ELR (cell line): ENCODE measurements at places on chromosomes 2 and 18.

DNA sequence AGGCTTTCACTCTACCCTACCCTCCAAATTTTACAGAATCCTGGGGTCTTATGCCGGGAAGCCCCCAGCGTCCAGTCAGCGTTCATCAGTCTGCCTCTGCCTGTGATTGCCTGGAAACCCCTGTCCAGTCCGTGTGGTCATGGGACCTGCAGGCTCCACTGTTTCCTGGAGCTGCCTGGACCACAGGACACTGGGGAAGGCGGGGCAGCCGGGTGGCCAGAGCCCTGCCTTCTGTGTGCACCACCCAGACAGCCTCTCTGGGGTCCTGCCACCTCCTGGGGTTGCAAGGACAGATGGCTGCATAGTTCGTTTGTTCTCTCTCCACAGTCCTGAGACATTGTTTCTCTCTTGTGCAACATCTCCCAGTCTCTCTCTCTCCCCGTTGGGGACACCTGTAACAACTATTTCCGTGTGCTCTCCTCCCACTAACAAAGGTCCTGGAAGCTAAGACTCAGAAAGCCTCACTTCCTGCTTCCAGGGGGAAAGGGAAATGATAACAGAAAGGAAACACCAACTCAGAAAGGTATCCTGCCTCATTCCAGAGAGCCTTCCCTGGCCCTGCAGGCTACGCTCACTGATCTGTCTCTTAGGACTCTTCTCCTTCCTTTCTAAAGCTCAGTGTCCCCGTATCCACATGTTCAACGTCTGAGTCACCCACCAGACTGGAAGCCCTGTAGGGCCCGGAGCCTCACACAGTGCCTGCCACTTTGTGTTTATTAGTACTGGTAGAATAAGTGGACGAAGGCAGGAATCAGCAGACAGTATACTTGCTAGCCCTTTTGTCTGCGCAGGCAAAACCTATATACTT is 192.8 kb upstream of the RAB12 start:
- DNase-seq, result peak; percentile 62

- DNase-seq, result no peak
Measured at GRCh38 chr2:194925742-194926141, 731.3 kb upstream of the SLC39A10 start.

DNA sequence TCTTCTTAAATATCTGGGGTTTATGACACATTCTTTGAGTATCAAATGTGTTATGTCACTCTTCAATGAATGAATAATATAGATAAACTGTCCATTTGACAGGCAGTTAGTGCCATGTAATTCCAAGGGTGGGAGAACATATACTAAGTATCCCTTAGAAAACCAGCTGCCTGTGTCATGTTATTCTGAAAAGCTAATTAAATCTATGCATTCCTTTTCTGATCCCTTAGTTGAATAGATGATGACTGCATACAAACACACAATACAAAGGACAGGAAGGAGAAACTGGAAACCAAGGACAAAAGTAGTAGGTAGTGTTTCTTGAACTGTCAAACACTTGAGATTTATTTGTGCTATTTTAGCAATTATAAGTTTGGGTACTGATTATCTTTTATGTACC is 8.3 kb downstream of the ARHGAP28 start:
- no peak for DNase-seq

DNA sequence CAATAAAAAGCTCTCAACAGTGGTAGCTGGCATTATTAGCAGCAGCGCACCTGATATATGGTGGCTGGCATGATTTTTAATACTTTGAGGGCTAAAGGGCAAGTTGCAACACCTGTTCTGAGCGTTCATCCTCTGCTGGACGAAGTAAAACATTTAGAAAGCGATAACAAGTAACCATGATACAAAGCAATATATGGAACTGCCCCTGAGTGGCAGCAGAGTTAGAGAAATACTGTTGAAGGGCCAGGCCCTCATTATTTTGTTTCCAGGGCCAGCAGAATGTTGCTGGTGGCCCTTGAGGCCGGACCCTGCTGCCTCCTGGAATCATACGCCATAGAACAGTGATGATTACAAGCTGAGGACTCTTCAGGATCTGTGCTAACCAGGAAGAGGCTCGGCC is 47.8 kb downstream of the ARHGEF4 start:
- DNase-seq, result no peak

DNA sequence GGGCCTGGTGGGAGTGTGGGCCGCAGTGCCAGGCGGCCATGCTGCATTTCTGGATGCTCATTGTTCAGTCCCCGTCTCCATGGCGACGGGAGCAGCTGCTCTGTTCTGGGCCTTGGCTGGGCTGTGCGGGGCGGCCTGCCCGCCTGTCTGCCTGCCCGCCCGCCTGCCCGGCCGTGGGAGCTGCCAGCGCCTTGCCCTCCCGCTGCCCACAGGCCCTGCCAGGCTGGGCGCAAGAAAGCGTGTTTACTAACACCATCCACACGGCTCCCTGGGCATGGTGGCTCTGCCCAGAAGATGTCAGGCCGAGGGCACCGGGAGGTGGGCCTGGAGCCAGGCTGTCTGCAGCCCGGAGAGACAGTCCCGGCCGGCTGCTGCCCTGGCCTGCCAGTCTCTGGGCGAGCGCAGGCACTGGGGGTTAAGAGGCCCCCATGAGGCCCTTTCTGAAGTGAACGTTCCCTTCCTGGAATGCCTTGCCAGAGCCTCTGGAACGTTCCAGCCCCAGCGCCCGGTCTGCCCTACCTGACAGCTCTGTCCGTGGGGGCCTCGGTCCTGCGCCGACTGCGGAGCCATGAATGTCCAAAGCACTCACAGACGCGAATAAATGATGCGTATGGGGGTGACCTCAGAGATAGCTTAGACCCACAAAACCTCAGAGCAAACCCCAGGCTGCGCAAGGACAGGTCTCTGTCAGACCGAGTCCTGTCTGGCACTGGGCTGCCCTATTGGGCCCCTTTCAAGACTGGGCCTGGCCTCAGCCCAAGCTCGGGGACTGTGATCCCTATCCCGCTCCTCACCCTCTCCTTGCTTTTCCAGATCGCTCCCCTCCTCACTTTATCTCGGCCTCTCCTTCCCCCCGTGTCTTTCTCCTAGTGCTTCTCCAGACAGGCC is 44.3 kb downstream of the MYCN start:
- DNase-seq, result no peak

DNA sequence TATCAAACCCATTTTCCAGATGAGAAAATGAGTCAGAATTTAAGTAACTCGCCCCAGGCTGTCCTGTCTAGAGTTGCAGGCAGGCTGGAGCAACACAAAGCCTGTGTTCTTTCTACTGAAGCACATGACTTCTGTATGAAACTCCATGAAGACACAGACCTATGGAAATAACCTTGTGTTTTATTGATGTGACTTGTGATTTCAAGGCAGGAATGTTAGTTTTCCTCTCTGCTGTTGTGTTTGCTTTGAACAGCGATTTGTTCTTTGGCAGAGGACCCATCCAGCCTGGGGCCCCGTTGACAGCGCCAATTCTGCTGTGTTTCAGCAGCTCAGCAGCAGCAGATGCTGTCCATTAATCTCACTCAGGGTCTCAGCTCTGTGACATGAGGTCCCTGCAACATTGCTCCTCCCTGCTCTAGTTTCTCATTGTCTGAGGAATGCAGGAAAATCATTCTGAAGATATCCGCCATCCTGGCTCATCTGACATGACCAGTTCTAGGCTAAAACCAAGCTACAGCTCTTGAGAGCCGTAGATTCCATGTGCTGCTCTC is 344.3 kb upstream of the RAB12 start:
- no peak for DNase-seq

DNA sequence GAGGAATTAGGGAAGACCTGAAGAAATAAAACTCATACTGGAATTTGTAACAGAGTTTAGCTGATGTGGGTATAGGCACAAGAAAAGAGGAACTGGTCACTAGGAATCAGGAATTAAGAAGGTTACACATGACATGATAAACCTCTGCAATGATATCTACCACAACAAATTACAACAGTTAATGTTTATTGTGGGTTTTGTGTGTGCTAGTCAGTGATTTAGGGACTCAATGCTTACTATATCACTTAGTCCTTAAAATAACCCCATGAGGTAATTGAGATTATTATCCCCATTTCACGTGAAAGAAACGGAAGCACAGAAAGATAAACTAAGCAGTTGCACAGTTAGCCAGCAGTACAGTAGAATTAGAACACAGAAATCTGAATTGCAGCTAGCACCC is 415.8 kb upstream of the ZEB2 start:
- DNase-seq, result no peak

DNA sequence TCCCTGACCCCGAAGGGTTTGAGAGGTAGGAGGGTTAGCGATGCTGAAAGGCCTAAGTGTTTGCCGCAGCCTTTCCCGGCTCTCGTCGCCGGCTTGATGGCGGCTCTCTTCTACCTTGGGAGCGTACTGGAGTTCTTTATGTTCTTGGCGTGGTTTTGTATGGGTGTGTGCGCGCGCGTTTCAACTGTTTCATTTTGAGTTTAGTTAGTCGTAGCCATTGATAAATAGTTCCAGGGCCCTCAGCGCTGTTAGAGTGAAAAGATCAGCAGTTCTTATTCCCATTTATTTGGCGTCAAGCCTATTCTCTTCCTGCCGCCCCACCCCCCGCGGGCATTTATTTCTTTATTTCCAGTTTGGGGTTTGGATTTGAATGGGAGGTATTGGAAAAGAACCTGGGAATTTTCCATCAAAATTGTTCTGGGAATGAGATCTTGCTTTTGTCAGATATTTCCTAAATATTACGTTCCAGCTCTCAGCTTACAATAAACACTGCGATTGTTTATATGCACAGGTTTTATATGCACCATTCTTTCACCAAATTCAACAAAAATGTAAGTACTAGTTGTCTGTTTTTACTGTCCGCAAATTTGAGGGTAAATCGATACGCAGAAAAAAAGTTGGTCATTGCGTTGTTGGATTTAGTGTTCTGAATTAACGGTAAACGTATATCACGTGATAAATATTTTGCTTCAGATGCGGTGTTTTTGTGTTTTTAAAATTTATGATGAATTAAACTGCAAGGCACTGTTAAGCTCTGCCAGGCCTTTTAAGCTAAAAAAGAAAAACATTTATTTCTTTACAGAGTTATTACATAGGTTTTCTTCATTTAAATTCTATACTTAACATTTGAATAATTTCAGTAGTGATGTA is 954 bp downstream of the CCNT2 start:
- DNase-seq, result peak; percentile 53

DNA sequence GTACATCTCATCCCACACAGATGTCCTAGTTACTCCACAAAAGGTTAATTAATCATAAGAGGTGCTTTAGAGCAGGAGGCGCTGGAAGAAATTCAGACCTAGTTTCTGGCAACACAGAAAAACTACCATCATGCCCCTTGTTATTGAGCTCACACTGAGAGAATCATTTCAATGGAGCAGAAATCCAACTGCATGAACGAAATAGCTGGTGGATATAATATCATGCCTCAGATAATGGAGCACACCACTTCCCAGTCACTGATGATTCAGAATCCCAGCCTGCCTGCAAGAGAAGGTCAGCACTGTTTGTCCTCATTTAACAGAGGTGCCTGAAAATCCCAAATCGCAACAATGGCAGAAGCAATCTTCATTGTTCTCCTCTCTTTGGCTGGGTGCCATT is 125.8 kb upstream of the CREB1 start:
- no peak for DNase-seq

- no peak for DNase-seq
Measured at GRCh38 chr2:241873803-241874110, 4.2 kb downstream of the RTP5 start.

DNA sequence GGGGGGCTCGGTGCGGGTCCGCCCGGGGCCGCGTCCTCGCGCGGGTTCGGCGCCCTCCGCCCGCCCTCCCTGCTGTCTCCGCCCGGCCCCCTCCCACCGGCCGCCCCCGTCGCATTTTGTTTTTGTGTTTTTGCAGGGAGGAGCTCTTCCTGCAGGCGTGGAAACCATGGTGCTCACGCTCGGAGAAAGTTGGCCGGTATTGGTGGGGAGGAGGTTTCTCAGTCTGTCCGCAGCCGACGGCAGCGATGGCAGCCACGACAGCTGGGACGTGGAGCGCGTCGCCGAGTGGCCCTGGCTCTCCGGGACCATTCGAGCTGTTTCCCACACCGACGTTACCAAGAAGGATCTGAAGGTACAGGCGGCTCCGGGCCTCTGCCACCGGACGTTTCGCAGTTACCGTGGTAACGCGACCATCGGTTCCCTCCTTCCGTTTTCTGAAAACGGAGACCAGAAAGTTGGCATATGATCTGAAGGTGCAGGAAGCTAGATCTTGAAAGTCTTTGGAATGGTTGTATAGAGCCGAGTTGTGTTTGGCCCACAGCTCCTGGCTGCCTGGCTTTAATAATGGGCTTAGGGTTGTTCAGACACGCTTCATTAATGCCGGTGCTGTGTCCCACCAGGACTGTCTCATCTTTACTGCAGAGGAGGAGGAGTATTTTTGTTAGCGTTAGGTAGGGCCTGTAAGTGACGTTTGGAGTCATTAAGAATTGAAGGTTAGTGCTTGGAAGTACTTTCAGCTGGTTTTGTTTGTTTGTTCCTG is 891 bp downstream of the KDM3A start:
- DNase-seq, result peak; percentile 69

GRCh38 chr18:1658908-1659566 is 754.4 kb downstream of the ADCYAP1 start:
- DNase-seq, result no peak

GRCh38 chr2:122132147-122132691 is 376.8 kb downstream of the TSN start:
- no peak for DNase-seq

GRCh38 chr2:100814453-100814852 is 5.5 kb upstream of the NPAS2 start:
- DNase-seq, result no peak

GRCh38 chr2:206805887-206806607 is 40.6 kb downstream of the FASTKD2 start:
- no peak for DNase-seq

DNA sequence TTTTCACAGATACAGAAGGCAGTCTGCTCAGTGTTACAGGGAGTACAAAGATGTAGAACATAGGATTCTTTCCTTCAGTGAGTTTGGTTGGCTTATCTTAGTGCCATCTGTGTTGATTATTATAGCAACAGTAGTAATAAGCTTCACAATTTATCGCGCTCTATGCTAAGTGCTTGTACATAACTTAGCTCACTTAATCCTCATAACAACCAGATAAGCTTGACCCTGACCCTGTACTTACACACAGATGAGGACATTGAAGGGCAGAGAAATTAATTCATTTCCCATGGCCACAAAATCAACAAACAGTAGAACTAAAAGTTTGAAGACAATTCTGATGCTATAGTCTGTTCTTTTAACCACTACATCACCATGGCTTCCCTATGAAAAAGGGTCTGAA is 121.8 kb downstream of the SPHKAP start:
- no peak for DNase-seq

DNA sequence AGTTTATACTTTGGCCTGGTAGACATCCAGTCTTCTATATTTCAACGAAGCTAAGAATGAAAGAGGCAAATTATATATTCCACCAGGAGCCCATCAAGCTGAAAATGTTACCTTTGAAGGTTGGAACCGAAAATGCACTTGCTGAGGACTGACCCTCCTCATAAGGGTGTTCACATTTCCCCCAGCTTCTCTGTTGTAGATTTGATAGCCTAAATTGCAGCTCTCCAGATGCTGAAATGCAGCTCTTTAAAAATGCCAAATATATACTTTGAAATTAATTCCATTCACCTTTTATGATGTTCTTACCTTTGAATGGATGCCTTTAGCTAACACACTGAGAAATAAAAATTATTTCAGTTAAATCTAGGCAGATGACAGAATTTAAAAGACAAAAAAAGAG is 1.8 kb upstream of the FIGN start:
- DNase-seq, result no peak

- no peak for DNase-seq
Measured at GRCh38 chr2:63514781-63515180, 73.5 kb downstream of the WDPCP start.
